ENCODE measurements at places on chromosomes 7 and 10. TPM values are rescaled to one million over a fixed set of nuclear protein-coding genes. Genes with fewer than 3 reads are reported as not detected.

Gene KCNMA1
- total RNA-seq = 38.0 TPM

Gene MYOF
- total RNA-seq = 278 TPM

Gene ADAM8
- 2.7 TPM for total RNA-seq

Gene GBX1
- total RNA-seq = 0.09 TPM

Gene RASA4B
- total RNA-seq = 0.70 TPM

Gene SAMD8
- total RNA-seq = 12.6 TPM

Gene ODAD2
- total RNA-seq = not detected

Gene CFAP70
- 0.13 TPM for total RNA-seq
